ENCODE measurements at places on chromosomes 12 and 14. TPM values are rescaled to one million over a fixed set of nuclear protein-coding genes. Genes with fewer than 3 reads are reported as not detected.
A peak's percentile ranks its signal among the peaks of the same experiment; 100 is the strongest.

The PTGER2 gene
- polyA plus RNA-seq, result 5.7 TPM

The SLCO1B1 gene
- polyA plus RNA-seq, result not detected

The RND1 gene
- polyA plus RNA-seq, result 3.1 TPM

The RHEBL1 gene
- 2.0 TPM for polyA plus RNA-seq

The PLBD2 gene
- polyA plus RNA-seq, result 17.1 TPM

The ACOT6 gene
- polyA plus RNA-seq, result not detected

The NGB gene
- not detected for polyA plus RNA-seq

DNA sequence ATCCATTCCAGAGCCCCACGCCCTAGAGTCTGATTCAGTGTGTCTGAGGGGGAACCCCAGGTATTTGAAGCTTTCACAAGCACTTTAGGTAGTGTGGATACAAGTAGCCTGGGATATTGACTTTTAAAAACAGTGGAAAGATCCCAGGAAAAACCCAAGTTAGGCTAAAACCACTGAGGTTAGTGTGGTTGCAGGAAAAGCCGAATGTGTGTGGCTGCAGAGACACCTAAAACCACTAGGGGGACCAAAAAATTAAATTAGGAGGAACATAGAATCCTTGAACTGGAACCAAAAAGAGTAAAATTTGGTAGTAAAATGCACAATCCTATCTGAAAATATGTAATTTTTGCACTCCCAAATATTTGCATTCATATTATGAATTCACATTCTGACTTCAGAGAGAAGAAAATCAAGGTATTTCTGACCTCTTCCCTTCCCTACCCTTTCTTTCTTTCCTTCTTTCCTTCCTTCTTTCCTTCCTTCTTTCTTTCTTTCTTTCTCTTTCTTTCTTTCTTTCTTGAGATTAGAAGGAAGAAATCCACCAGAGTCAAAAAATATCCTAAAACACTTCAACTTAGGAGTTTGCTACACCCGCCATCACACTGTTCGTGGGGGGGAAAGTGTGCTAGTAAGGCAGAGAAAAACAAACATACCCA, 37.8 kb downstream of the SLCO1A2 start:
- no peak for DNase-seq

- DNase-seq, result no peak
Observed at GRCh38 chr12:26011099-26011498, 52.6 kb downstream of the RASSF8 start.

DNA sequence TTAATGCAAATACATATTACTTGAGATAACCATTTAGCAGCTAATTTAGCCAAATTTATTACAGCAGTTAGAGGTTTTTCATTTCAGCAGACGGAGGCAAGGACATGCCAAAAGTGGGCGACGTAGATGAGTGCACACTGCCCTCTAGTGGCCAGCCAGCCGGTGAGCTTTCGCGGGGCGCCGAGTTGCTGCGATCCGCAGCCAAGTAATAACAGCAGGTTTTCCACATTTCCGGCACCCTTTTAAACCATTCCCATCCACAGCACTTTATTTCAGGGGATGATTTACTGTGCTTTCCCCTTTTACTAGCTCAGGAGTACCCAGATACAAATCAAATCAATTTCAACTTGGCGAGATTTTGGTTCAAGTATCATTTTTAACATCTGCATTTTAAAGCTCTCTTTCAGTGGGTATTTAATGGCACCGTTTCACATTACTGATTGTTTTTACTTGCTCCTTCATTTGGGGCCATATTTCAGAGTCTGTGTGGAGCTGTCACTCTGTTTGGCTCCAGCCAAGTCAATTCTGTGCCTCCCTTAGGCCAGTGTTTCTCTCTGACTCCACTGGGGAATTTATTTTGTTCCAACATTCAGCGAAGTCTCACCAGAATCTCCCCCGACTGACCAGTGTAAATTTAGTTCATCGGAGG, 158.0 kb downstream of the EGLN3 start:
- DNase-seq, result peak; percentile 77

GRCh38 chr14:68140806-68141205, 321.2 kb downstream of the RAD51B start:
- no peak for DNase-seq

DNA sequence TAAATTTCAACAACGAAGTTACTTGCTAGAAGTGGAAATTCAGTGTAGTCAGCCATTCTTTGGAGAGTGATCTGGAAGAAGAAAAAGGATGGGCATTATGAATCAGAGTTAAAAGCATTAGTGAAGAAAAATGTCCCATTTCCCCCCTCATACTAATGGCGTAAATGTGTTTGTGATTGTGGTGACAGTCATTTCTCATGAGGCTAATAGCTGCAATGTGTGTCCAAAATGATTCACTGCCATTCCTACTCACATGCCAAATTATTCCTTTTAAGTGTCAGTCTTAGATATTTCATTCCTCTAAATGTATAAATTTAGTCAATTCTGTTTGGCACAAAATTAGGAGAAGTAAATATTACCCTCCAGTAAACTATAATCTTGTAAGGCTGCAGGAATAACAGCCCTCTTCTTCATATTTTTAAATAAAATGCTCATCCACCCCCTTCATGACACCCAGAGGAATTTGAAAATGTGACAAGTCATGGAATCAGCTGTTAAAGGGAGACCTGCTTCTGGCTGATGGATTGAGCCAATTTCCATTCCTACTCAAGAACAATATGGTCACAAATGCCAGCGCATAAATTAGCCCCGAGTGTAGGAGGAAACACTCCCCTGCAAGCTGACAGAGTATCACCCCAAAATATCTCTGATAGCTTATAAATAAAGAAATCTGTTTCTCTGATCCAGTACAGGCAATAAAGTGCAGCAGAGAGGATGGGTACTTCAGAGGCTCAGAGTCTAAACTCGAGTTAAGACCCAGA, 912.3 kb upstream of the SEL1L start:
- DNase-seq, result no peak

DNA sequence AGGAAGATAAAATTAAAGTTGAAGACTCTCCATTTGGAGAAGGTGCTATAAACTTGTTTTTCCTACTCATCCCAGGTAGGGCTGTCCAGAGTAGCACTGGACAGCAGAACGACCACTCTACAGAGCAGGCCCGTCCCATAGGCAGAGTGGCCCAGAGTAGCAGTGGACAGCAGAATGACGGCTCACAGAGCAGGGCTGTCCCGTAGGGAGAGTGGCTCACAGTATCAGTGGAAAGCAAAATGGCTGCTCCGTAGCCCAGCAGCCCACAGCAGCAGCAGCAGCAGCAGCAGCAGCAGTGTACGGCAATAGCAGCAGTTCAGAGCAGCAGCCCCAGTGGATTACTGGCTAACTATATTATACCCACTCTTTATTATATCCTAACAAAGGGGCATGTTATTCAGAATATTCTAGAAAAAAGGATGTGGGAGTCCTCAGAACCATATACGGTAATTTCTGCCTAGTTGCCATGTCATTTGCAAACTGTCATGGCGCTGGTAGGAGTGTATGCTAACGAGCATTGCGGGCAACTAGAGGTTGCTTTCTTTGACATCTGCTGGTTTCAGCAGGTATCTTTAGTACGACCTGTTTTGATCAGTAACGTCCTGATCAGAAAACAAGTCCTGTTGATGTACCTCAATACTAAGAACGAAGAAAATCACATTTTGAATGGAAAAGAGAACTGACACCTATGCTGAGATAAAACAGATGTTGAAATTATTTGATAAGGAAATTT, 567.3 kb downstream of the SLC16A7 start:
- DNase-seq, result no peak

- DNase-seq, result no peak
Observed at GRCh38 chr12:110741341-110742095, 1.2 kb downstream of the PPP1CC start.

DNA sequence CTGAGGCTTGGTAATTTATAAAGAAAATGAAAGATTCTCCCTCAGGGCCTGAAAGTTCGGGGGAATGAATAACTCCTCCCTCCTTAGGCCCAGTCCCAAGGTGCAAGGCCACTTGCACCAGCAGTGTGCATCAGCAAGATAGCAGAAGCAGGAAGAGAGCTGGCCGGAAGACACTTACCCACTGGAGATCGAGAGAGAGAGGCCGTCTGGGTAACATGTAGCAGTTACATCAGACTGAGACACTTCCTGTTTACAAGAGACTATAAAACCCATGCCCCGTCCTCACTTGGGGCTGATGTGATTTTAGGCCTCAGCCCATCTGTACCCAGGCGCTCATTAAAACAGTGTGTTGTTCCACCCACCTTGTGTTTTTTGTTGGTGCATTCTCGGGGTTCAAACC, 85.2 kb downstream of the TMTC3 start:
- DNase-seq, result no peak

- no peak for DNase-seq
Observed at GRCh38 chr12:84660139-84660538, 252.5 kb downstream of the SLC6A15 start.

DNA sequence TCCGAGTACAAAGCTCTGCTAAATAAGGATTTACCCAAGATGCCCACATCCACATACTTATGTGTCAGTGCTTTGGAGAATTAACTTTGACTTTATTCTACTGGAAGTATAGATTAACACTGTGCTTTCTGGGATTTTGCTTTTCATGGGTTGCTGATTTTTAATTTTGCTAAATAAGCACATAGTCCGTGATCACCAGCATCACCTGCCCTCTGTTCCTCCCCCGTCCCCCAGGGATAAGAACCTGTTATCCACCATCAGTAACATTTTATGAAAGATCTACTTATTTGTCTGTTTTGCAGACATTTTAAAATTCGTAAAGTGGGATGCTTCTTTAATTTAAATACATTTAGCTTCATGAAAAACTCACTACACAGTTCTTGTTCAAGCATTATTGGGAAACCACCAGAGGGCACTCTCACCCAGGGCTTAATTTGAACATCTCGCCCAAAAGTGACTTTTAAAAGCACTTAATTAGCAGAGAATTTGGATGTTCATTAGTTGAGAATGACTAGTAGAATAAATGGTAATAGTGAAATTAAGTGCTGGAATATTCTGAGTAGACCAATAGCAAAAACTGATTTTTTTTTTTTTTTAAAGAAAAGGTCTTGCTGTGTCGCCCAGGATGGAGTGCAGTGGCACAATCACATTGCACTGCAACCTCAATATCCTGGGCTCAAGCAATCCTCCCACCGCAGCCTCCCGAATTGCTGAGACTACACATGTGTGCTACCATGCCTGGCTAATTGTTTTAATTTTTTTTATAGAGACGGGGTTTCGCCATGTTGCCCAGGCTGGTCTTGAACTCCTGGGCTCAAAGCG, 35.7 kb downstream of the MRPL42 start:
- DNase-seq, result no peak

DNA sequence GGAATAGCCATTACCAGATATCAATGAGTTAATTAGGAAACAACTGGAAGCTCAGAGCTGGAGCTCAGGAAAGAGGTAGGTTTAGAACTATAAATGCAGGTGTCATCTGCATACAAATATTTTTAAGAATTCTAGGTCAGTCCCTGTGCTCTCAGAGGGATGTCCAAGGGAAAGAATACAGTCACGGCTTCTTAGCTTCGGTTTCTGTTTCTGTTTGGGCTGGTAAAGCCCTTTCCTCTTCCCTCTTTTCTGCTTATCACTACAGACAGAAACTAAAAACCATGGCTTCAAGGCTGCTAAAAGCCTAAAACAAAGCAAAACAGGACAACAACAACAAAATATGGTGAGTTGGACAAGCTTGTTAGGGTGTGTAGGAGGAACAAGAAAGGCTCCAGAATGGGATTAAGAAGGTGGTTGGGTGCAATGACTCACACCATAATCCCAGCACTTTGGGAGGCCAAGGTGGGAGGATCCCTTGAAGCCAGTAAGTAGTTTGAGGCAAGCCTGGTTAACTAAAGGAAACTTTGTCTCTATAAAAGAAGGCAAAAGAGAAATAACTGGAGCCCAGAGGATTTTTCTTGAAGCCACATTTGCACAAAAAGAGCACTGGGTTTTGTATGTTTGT, 113.0 kb downstream of the SEC23A start:
- DNase-seq, result no peak

DNA sequence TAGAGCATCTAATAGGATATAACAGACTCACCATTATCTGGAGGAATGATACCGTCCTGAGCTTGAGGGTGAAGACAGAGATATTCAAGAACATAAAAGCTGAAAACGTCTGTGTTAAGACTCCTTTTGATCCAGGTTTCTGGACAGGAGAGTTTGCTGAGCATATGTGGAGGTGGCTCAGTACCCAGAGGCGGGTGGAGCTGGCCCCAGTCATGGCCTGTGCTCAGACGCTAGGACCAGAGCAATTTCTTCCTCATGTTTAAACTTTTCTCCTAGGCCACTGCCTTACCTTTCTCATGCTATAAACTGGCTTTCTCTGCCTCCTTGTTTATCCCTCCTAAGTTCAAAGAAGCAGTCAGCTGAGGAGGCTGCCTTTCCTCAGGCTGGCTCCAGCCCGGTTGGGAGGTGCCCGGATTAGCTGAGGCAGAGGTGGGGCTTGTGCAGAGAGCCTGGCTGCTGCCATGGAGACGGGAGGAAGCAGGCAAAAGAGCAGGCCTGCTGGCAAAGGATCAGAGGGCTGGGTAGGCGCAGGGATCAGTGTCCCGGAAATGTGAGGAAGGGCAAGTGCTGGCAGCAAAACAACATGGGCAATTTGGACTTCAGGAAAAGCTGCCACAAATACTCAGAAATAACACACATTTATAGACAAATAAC, 13.7 kb downstream of the COA8 start:
- DNase-seq, result peak; percentile 69

DNA sequence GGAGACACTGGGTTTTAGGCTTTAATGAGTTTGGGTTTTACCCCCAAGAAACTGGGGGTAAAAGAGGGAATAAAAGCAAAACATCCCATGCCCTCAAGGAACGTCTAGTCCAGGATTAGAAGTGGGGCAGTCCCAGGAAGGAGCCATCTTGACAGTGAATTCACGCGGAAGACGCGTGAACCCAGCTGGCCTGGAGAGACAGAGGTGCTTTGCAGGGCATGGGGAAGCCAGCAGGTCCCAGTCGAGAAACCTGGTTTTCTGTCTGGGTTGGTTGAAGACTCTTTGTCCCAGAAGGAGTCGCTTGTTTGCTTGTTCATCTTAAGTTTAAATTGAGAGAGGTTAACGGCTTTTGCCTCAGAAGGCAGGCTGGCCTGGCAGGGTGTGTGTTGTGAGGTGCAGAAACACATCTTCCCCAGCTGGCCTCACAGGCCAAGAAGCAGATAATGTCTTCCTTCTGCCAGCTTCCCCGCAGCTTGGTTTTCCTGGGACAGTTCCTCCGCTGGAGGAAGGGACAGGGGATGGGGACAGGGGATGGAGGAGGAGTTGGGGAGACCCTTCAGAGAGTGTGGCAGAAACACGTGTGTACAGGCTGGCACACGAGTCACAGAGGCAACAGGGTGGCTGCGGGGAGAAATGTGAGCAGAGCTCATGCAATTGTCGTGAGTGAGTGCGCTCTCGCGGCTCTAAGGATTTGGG, 18.5 kb upstream of the CD9 start:
- no peak for DNase-seq

DNA sequence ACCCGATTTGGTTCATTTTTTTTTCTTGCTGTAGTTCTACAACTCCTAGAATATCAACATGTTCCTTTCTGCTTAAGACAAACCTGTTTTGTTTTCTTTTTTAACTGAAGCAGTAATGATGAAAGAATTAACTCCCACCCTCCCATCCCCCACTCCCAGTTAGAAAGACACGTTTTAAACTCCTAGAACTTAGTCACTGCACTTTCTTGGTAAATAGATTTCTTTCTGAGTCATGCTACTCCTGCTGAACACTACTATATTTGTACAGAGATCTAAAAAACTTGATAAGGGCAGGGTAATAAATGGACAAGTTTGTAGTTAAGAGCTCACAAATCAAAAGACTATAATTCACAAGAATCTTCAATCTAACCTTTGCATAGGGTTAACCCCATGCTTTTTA, 118.9 kb upstream of the PTPRB start:
- no peak for DNase-seq

Data from left renal pelvis (tissue), 4 donors.